T-helper 9 cell (primary cell): ENCODE measurements at places on chromosomes 7 and 10.

DNA sequence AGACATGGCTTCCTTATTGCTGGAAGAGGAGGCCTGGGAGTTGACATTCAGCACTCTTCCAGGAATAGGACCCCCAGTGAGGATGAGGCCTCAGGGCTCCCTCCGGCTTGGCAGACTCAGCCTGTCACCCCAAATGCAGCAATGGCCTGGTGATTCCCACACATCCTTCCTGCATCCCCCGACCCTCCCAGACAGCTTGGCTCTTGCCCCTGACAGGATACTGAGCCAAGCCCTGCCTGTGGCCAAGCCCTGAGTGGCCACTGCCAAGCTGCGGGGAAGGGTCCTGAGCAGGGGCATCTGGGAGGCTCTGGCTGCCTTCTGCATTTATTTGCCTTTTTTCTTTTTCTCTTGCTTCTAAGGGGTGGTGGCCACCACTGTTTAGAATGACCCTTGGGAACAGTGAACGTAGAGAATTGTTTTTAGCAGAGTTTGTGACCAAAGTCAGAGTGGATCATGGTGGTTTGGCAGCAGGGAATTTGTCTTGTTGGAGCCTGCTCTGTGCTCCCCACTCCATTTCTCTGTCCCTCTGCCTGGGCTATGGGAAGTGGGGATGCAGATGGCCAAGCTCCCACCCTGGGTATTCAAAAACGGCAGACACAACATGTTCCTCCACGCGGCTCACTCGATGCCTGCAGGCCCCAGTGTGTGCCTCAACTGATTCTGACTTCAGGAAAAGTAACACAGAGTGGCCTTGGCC is 4.3 kb downstream of the PGAM2 start:
- DNase-seq = no peak

GRCh38 chr10:132555648-132556575 is 18.3 kb downstream of the INPP5A start:
- DNase-seq = no peak

DNA sequence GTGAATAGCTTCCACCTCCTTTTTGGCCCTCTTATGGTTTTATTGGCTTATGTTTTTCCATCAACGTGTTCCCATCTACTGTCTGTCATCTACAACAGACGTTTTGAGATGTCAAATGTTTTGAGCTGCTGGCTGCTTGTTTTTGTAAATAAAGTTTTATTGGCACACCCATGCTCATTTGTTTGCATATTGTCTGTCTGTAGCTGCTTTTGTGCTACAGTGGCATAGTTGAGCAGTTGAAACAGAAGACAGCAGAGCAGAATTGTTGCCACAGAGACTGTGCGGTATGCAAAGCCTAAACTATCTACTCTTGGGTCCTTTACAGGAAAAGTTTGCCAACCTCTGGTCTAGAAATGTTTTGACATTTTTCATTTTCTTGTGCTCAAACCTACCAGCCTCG is 88.7 kb downstream of the VPS50 start:
- no peak for DNase-seq

DNA sequence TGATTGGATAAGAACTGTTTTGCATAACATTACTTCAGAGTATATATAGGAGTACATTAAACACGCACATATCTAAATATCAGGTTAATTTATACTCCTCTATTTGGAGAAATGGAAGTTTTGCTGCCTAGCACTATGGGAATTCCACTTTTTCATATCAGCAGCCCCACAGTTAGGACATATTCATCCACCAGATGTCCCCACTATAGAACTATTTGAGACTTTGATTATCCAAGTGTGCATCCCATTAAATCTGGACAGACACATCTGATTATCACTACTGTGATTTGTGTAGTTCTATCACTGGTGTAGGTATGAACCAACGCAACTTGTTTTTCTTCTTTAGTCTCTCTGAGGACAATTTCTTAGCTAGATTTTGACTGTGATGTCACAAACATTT is 345.7 kb downstream of the THSD7A start:
- DNase-seq = no peak

DNA sequence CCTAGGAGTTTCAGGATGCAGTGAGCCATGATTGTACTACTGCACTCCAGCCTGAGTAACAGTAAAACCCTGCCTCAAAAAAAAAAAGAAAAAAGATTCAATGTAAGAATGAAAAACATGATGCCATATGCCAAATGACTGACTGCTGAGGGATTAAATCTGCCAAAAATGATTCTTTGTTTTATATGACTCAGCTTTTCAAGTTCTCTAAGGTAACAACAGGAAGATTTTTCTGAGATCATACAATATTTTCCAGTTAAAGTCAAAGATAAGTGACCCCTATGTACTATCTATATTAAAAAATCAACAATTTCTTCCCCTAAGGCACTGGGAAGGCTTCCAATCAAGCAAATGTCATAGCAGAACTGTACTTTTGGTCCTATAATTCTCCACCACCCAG is 271.2 kb upstream of the IMMP2L start:
- DNase-seq = no peak

GRCh38 chr10:99648717-99649116 is 10.6 kb upstream of the ENTPD7 start:
- DNase-seq = no peak

DNA sequence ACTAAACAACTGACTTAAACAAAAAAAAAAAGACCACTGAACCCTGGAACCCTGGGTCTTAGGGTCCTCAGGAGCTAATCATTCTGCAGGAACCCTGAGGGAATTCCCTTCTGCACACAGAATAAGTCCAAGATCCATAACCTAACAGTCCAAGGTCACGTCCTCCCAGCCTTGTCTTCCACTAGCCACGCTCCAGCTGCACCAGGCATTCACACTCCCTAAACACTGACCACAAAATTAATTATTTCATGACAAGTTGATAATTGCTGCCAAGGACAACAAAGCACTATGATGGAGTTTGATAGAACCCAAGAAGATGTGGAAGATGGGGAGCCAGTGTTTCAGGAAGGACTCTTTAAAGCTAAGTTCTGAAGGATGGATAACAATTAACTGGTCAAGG is 130.6 kb downstream of the SH3PXD2A start:
- DNase-seq = no peak

DNA sequence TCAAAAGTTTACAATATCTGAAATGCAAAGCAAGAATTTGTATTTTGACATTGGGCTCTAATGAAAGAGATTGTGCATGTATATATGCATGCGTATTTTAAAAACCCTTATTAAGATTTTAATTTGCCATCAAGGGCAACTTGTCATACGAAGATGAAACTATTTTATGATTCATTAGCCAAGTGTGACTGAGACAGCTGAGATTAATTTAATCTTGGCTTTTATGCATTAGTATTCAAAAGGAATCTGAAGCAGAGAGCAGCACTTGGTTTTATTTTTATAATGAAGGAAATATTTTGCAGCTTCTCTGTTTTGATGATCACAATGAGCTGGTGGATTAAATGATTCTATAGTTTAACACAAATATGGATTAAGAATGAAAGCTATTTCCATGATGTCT is 45.9 kb upstream of the AKR1E2 start:
- no peak for DNase-seq

DNA sequence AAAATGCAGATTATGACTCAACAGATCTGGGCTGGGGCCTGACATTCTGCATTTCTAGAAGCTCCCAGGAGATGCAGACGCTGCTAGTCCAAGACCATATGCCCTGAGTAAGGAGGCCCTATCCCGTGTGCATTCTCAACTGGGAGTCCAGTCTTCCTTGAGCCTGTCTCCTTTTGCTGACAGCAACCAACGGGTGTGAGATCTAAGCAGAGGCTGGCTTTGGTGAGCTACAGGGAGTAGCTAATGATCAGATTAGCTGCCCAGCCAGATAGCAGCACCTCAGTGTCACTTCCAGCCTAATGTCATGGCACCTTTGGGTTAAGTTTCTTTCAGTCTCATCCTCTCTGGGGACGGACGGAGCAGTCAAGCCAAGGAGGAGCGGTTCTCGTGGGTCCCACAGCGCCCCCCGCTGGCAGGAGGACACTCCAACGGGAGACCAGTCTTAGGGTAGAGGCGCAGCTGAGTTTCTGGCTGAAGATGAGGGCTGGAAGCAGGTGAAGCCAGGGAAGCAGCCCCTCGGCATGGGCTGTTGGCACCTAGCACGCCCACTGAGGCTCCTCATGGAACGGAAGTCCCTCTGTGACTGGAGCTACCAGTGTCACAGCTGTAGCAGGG is 154.0 kb downstream of the CCDC3 start:
- DNase-seq = no peak

DNA sequence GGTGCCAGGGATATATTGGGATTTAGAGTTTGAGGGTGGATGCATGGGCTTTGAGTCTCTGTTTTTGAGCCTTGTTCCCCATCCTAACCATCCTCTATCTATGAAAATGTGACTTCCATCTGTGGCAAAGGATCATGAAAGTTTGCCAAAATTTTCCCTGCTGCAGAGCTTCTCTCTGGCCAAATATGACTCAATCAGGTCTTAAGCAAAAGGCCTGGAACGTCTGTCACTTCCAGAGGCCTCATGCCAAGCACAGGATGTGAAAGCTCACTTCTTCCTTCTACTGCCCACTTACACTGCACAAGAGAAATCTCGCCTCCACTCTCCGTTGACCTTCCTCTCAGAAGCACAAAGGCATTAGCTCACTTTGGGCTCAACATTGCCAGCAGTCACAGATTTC is 696.9 kb upstream of the NRP1 start:
- no peak for DNase-seq

GRCh38 chr7:7164591-7164990 is 17.8 kb upstream of the C1GALT1 start:
- no peak for DNase-seq

DNA sequence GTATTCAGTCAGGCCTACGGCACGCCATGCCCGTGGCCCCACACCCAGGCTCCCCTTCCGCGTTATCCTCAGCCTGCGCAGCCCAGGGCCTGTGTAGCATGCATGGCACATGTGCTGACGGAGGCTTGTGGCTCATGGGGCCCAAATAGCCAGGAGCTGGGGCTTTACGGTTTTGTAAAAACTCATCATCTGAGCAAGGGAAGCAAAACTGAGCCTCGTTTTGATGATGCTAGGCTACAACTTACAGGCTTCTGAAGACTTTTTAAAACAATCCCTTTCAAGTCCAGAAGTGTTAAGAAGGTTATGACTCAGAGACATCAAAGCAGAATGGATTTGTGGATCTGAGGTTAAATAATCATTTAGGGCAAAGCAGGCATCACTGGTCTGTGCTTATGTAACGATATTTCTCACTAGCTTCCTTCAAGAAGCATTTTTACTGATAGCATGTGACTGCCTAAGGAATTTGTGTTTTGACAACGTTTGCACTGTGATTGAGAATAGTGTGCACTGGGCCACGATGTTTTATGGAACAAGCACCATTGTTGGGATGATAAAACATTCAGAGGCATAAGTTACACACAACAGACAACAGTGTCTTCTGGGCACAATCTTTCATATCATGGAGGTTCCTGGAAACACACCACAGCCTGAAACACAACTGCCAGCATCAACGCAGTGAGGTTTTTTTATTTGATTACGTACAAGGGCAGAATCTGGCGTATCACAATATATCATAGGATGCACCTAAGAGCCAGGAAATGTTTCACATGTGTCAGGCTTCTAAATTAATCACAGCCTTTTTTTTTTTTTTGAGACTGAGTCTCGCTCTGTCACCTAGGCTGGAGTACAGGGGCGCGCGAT is 274.3 kb downstream of the CCDC3 start:
- no peak for DNase-seq
